Sigmoid colon (tissue), 7 donors: ENCODE measurements at places on chromosomes 1 and 21.

DNA sequence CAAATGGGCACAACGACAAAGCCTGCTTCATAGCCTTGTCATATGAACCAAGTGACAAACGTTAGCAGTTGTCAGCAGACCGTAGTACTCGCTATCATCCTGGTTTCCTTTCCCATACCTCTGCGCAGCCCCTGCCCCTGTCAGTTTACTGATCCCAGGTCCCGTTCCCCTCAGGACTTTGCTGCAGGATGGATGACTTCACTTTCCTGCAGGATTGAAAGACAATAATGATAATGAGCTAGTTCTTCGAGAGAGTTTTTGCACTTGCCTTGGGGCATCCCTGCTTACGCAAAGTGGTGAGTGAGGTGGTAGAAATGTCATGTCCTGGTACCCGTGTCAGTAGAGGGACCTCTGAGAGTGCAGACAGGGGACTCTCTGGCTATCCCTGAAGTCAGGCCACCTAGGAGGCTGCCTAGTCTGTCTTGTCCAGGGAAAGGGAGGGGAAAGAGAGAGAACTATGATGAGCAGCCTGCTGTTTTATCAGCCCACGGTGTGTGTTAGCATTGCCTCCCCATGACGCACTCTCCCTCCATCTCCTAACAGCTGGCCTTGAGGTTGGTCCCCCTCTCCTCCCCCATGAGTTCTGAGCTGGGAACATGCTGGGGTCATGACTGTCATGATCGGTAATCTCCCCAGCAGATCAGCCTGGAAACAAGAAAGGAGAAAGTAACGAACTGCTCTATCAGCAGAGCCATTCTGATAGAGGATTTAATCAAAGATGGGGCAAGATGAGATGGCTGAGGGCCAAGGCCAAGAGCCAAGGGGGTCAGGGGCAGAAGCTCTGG lies 53.7 kb downstream of the ELK4 start:
- DNase-seq, result no peak

- no peak for DNase-seq
Measured at GRCh38 chr1:160731990-160732389, 7.1 kb upstream of the SLAMF7 start.

GRCh38 chr1:244052016-244052727 lies 1.1 kb downstream of the ZBTB18 start:
- DNase-seq, result no peak

DNA sequence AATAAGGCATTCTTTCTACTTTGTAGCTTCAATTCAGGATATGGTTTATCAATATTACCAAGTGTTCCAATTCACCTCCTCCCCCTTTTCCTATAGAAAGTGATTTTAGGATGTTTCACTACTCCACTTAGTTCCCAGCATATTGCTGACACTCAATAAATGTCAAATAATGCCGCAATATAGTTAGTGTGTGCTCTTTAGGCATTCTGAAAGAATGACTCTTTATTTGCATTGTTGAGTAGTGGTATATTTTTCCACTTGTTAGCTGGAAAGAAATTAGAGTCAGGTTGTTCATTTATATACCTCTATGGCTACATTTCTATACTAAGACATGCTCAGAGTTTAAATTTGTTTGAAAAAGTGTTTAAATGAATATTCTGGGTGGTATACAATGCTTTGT lies 154.6 kb upstream of the C1orf105 start:
- DNase-seq, result no peak

- no peak for DNase-seq
Measured at GRCh38 chr1:187763976-187764375, 935.2 kb downstream of the PLA2G4A start.

- no peak for DNase-seq
Measured at GRCh38 chr1:31683997-31684396, 19.8 kb downstream of the COL16A1 start.

DNA sequence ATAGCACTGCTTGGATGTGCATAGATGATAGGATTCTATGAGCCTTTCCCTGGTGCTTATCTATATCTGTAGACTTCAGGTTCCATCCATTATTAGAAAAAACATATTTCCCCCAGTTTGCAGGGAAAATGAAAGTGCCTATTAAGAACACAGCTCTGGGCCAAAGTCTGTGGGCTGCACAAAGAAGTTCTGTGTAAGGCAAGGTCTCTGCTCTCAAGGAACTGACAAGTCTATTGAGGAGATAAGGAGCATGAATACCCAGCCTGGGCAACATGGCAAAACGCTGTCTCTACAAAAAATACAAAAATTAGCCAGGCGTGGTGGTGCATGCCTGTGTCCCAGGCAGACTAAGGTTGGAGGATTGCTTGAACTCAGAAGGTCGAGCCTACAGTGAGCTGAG lies 22.3 kb upstream of the SDE2 start:
- no peak for DNase-seq

- DNase-seq, result peak; percentile 74
Measured at GRCh38 chr1:59673573-59674450, 140.9 kb upstream of the HOOK1 start.

- DNase-seq, result no peak
Measured at GRCh38 chr1:16209847-16210407, 2.5 kb downstream of the ARHGEF19 start.

DNA sequence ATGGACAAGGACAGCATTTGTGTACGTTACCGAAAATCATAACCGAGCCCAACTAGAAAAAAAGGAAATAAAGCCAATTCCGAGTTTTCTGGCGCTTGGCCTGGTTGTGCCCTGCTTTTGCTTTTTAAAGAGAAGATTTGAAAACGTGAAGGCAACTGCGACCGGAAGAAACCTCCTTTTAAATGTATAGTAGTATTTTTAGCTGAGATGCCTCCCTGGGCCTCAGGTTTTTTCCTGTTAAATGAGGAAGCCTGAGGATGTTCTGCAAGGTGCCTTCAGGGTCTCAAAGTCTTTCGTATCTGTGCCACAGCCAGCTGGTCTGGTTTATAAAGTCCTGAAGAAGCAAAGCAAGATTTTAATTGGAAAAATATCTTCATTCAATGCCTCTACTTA lies 371 bp upstream of the ODF2L start:
- no peak for DNase-seq

DNA sequence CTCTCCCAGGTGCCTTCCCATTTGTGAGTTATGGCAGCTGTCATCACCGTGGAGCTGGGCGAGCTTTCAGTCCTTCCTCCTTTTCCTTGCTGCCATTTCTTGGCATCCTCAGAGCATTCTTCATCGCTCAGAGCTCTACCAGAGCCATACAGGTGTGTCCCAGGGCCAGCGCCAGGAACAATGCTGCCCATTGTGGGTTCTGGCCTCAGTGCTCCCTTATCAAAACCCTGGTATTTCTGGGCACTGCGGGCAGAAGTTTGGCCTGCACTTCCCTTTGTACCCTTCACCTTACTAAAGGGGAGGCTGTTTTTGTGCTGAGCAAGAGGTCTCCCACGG lies 28.5 kb downstream of the RASSF5 start:
- peak; percentile 35 for DNase-seq

GRCh38 chr1:108194051-108194450 lies 6.1 kb downstream of the SLC25A24 start:
- DNase-seq, result no peak

- DNase-seq, result peak; percentile 98
Measured at GRCh38 chr1:150552128-150552910, 3.1 kb downstream of the ADAMTSL4 start.

DNA sequence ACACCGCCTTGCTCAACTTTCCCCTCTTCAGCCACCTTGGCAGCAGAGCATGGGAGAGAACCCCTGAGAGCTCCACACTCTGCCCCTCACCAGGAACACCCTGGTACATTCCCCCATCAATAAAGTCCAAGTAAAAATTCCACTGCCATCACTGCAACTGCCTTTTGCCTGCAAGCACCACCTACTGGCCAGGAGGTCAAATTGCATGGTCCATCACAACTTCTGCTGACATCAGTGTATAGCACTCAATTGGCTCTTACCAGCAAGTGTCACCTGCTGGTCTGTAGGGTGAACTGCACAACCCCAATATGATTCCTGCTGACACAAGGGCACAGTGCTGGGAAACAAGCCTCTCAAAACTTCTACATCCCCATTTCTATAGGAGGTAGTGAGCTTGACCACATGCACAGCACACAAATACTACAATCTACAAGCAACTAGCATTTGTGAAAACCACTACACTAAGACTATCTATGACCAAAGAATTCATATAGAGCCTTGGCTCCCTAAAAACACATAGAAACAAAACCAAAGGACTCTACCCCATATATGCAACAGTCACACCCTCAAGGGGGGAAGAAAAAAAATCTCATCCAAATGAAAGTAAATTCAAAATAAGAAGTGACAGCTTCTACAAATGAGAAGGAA lies 69.2 kb downstream of the FASLG start:
- no peak for DNase-seq

DNA sequence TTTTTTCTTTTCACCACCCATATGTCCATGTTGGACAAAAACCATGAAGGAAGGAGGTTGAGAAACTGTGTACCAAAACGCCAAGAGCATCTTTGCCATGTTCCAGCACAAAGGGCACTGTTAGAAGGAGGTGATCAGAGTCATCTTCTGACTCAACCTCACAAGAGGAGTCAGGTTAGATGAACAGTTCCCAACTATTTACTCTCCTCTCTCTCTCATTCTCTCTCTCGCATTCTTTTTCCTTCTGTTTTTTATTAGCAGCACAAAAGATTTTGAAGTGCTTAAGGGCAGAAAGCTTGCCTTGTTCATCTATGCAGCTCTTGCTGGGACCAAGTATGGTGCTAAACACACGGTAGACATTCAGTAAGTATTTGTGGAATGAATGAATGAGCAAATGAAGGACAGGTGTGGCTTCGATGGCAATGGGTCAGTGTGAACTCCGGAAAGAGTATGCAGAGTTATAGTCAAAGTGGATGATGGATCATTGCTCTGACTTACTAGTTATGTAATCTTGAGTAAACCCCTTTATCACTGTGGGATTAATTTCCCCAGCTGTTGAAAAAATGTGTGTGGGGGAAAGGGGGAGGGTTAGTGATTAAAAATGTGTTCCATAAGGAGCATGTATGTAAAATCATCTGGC lies 33.9 kb downstream of the DDR2 start:
- no peak for DNase-seq

- DNase-seq, result no peak
Measured at GRCh38 chr1:113021430-113022085, 51.4 kb upstream of the LRIG2 start.

- DNase-seq, result no peak
Measured at GRCh38 chr1:61237659-61238358, 155.4 kb downstream of the NFIA start.

DNA sequence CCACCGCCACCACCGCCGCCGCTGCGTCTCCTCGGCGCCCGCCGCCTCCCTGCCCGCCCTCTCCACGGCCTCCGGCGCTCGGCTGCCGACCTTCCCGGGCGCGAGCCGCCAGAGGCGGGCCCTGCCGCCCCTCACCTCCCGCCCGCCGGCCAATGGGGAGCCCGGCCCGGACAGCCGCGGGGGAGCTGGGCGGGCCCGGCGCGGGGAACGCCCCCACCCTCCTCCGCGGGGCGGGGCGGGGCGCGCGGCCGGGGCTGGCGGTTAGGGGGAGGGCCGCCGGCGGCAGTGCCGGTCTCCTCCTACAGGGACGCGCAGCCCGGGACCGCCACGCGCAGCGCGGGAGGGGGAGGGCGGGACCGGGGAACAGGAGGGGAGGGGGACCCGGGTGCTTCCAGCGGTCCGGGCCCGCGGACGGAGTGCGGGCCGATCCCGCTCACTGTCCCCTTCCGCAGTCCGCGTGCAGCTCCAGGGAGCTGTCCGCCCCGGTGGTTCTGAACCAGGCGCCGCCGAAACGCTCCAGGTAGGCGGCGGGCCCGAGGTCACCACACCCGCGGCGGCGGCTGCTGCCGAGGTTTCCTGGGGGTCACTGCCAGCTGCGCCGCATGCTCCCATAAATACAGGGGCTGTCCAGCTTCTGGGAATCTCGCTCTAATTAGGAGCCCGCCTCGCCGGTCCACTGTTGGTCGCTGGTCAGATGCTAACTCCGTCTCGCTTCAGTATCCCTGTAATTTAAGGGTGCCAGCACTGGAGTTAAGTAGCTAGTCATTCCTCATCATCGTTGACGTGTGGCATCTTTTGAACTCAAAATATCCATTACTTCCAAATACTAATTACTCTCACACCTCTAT lies at the start of gene PGBD5:
Gene PGBD5 (minus strand): TSS at position 87 of the 848 bp plus-strand sequence. CDS start 404 bp downstream, outside the sequence.
- DNase-seq, result peak; percentile 69

GRCh38 chr1:119711804-119712341 lies at the start of gene PHGDH:
Gene PHGDH (plus strand): TSS chr1:119711934. CDS start chr1:119712023, 89 bp downstream.
- DNase-seq, result peak; percentile 87

- no peak for DNase-seq
Measured at GRCh38 chr1:221740369-221740992, 1.4 kb downstream of the DUSP10 start.

DNA sequence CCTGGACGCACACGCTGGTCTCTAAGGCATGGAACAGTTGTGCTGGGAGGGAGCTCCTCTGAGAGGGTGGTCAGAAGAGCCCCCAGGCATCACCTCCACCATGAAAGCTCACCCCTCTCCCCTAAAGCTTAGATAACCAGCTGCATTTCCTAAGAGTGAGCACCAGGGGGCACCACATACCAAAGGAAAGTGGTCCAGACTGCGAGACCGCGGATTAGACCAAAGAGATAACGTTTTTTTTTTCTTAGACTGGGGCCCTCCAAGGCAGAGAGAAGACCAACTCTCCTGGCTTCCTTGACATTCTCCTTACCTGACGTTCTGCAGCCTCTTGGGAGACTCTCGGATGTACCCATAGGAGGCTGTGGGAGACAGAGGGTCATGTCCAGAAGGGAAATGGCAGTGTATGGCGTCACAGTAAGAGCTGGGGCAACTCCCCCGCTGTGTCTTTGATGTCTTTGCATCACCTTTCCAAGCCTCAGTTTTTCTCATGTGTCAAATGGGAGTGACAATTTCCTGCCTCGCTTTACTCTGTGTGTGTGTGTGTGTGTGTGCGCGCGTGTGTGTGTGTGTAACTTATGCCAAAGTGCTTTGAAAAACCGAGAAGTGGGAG lies 12.3 kb upstream of the IFNLR1 start:
- DNase-seq, result peak; percentile 83

- peak; percentile 2 for DNase-seq
Measured at GRCh38 chr21:41213021-41213420, 45.1 kb downstream of the BACE2 start.

DNA sequence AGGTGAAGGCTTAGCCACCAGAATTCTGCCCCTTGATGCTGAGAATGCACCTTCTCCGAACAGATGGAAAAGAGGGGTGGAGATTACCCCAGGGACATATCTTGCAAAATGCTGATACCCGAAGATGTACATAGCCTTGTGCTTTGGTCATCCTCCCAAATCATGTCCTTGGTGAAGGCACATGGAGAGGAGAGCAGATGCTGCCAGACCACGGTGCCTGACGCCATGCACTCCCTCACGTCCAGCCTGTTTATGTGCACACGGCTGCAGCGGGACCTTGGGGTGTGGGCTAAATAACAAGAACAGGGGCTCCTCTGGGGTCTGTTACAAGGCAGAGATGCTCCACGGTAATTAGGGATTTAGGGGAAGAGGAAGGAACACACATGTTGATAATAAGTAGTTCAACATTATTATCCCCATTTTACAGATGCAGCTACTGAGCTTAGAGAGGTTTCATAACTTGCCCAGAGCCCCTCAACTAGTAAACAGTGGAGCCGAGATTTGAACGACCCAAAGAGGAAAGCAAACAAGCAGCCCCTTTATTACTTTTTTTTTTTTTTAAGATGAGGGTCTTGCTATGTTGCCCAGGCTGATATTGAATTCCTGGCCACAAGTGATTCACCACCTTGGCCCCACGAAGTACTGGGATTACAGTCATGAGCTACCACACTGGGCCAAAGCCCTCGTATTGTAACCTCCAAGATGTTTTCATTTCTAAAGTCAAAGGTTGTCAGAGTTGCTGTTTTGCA lies 12.9 kb downstream of the EPHX1 start:
- no peak for DNase-seq
